Airway epithelial cell (primary cell): ENCODE measurements at places on chromosomes 5 and 9. TPM values are rescaled to one million over a fixed set of nuclear protein-coding genes. Genes with fewer than 3 reads are reported as not detected.

IRGM gene
- not detected in 2 replicates for total RNA-seq

LCP2 gene
- not detected in 2 replicates for total RNA-seq

IL9 gene
- total RNA-seq = not detected in 2 replicates

SPINK6 gene
- total RNA-seq = 5.9 and 10.8 TPM in 2 replicates

PCDHB6 gene
- 0.14 TPM in 1 of 2 replicates, not detected in the other for total RNA-seq

PHYHD1 gene
- total RNA-seq = 6.3 and 9.1 TPM in 2 replicates

CHSY3 gene
- 0.56 and 0.65 TPM in 2 replicates for total RNA-seq

BARHL1 gene
- not detected in 2 replicates for total RNA-seq

SIT1 gene
- not detected in 2 replicates for total RNA-seq

CDH6 gene
- 11.3 and 14.1 TPM in 2 replicates for total RNA-seq

DPH7 gene
- total RNA-seq = 19.0 and 26.9 TPM in 2 replicates

FAT2 gene
- 121 and 180 TPM in 2 replicates for total RNA-seq

TBC1D9B gene
- total RNA-seq = 47.8 and 63.1 TPM in 2 replicates

TERT gene
- not detected in 2 replicates for total RNA-seq

KCNV2 gene
- total RNA-seq = not detected in 2 replicates
